ENCODE measurements at places on chromosomes 11 and 22. TPM values are rescaled to one million over a fixed set of nuclear protein-coding genes. Genes with fewer than 3 reads are reported as not detected.

SLC15A3 gene
- total RNA-seq: 6.0 TPM

SYNGR1 gene
- total RNA-seq: 3.6 TPM

CTSW gene
- total RNA-seq: not detected

ZNF280A gene
- total RNA-seq: 2.4 TPM

OVOL1 gene
- total RNA-seq: 1.4 TPM

OR5D13 gene
- 9.9 TPM for total RNA-seq

SERHL2 gene
- total RNA-seq: not detected

CARNS1 gene
- 1.2 TPM for total RNA-seq

MTA2 gene
- 58.3 TPM for total RNA-seq

SMDT1 gene
- 0.96 TPM for total RNA-seq

MB gene
- total RNA-seq: 1.7 TPM

TBX1 gene
- total RNA-seq: not detected

NXPE4 gene
- total RNA-seq: not detected

LRRC74B gene
- total RNA-seq: 0.24 TPM

FHIP1B gene
- total RNA-seq: 11.6 TPM

C11orf97 gene
- not detected for total RNA-seq

LTBP3 gene
- total RNA-seq: 116 TPM

DCPS gene
- total RNA-seq: 7.7 TPM

CCND1 gene
- total RNA-seq: 60.7 TPM

APOL5 gene
- not detected for total RNA-seq
